ENCODE measurements at places on chromosomes 5 and 9.

DNA sequence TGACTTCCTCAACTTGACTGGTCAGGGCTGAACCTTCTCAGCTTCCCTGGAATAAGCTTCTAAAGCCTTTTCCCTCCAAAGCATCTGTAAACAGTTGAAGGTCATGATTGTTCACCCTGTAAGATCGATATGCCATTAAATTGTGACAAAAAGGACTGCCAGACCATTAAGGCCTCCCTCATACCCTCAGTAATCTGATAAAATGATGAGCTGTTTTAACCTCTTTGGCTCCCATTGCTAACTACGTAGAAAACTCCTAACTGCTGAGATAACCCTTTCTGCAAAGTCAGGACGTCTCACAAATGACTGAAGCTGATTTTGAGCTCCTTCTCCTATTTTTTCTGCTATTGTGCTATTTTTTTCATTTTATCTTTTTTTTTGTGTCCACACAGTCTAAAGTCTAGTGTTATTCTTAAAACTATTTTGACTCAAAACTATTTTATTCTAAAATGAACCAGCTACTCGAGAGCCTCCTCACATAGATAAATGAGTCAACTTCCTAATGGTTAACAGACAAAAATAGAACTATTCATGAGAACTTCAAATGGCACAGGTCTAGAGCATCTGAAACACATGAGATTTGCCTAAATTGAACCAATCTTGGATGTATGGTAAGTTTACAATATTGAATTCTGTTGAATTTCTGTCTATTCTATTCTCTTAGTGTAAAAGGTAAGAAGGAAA, 395.6 kb upstream of the TLE4 start:
- DNase-seq = no peak

DNA sequence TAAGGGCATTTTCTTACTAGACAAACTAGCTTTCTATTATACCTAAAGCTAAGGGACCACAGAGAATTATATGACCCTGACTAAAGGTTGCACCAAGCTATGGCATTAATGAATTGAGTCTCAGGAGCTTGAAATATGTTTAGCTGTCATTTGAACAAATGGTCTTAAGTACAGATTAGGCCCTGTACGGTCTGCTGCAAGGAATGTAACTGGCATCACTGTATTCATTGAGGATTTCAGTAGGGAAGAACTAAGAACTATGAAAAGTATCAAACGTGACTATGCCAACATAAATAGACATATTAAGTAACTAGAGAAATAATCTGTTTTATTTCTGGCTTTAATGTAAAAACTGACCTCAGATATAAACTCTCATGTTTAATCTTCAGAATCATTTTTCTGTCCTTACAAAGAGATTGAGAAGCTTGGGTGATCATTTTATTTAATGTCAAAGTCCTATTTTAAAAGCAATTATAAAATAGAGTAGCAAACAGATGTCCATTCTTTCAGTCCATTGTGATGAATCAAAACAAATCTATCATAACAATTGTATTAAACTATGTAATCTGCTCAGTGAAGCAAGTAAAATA, 845.9 kb downstream of the MAT2B start:
- no peak for DNase-seq

DNA sequence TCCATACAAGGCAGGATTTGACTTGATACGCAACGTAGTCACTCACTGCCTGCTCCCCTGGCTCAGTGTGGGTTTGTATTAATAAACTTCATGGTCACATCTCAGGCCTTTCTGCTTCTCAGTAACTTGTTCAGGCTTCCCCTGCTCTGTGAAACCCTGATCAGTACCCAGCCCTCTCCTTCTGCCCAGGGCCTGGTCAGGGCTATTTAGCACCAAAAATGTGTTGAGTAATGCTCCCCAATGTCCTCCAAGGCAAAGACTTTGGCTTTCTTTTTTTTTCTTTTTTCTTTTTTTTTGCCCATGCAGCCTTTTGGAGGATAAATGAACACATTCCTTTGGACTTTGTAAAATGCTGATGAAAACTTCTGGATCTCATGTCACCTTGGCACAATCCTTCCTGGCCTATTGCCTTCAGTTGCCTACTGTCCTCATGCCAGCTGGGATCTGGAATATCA, 399.2 kb upstream of the KLF4 start:
- DNase-seq = no peak

GRCh38 chr5:148268566-148268965, at the start of gene SPINK13:
Gene SPINK13 (plus strand): TSS chr5:148268794. CDS start chr5:148270073, 1,279 bp downstream.
- DNase-seq = no peak

- peak; percentile 80 for DNase-seq
Measured at GRCh38 chr9:69324549-69325401, at the start of gene ENTREP1. Gene ENTREP1 (plus strand): TSS chr9:69325215. CDS start chr9:69325310, 95 bp downstream.

DNA sequence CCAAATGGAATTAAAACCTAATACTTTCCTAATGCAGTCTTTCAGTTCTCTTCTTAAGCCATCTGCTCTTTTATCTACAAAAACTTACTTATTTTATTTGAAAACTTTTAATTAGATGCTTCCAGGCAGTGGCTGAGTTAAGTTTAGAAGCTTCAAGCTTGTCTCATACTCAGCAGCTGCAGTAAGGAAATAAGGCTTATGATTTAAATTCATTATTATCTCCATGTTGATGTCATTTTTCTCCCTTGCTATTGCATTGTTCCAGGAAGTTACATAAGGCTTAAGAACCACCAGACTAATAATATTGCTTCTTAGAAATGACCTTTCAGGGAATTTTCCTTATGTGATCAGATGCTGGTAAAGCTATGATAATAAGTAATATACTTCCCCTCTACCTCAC, 119.6 kb downstream of the PPP2R2B start:
- DNase-seq = no peak

- DNase-seq = no peak
Measured at GRCh38 chr5:116763987-116764866, 189.6 kb upstream of the SEMA6A start.

DNA sequence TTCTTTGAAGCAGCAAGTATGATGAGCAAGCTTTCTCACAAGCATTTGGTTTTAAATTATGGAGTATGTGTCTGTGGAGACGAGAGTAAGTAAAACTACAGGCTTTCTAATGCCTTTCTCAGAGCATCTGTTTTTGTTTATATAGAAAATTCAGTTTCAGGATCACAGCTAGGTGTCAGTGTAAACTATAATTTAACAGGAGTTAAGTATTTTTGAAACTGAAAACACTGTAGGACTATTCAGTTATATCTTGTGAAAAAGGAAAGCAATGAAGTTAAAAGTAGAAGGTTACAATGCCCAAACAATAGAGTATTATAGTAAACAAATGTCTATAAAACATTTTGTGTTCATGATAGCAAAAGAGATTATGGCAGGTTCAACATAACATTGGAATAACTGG, 88.6 kb downstream of the JAK2 start:
- DNase-seq = no peak

- peak; percentile 50 for DNase-seq
Measured at GRCh38 chr5:14809369-14810155, 62.0 kb downstream of the ANKH start.

DNA sequence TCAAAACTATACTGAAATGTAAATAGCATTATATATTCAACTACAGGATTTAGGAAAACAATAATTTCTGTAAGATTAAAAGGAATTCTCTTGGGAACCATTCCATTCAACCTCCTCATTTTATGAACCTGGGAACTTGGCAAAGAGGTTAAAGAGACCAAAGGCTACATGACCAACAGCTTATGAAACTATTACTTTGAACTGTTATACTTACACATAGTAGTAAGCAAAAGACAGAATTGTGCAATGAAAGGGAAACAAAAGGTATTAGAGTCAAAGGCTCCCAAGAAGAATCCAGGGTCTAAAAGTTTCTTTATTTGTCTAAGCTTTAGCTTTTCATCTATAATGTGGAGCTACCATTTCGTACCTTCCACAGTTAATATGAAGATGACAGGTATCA, 7.2 kb downstream of the C9orf72 start:
- no peak for DNase-seq

- DNase-seq = no peak
Measured at GRCh38 chr5:13866792-13867191, 77.7 kb downstream of the DNAH5 start.

DNA sequence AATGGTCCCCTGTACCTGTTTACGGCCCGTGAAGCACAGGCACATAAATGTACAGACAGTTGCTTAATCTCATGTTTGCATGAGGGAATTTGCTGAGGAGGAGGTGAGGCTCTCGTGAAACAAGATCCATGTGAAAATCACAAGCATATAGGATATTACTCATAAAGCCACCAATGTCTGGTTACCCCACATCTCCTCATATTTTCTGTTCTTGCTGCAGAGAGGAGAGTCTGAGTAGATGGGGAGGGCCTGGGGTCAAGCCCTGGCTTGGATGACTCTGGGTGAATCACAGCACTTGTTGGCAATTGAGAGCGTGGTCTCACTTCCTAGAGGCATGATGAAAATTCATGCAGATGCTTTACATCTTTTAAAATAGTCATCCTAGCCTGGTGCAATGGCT, 975 bp downstream of the AGXT2 start:
- no peak for DNase-seq

DNA sequence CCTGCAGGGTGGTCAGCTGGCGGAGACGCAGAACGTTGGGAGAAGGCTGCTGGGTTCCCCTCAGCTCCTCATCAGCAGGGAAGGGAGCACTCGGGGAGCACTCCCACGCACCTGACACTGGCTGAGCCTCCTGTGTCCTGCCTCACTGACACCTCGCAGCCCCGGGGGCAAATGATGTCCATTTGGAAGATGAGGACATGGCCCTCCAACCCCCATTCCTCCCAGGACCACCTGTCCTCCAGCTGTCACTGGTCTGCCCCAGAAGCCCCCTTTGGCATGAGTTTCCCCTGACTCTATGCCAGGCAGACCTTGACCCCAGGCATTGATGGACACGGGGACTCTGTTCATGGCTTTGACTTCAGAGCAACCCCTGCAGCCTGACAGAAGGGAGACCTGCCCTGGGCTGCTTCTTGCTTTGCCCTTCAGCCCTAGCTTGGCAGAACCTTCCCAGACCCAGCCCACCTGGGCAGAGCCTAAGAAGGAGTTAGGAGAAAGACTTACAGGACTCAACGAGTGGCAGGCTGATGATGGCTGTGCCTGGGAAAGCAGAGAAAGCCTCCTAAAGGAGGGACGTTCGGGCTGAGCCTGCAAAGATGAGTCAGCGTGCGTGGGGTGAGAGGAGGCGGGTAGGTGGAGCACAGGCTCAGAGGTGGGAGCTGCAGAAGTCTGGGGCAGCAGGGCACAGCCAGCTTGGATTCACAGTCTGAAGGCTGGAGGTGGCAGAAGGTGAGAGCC, 90.6 kb downstream of the LMX1B start:
- peak; percentile 53 for DNase-seq

GRCh38 chr5:457195-457961, 14.4 kb downstream of the EXOC3 start:
- peak; percentile 45 for DNase-seq

- DNase-seq = no peak
Measured at GRCh38 chr9:6383551-6384225, 29.3 kb upstream of the UHRF2 start.

DNA sequence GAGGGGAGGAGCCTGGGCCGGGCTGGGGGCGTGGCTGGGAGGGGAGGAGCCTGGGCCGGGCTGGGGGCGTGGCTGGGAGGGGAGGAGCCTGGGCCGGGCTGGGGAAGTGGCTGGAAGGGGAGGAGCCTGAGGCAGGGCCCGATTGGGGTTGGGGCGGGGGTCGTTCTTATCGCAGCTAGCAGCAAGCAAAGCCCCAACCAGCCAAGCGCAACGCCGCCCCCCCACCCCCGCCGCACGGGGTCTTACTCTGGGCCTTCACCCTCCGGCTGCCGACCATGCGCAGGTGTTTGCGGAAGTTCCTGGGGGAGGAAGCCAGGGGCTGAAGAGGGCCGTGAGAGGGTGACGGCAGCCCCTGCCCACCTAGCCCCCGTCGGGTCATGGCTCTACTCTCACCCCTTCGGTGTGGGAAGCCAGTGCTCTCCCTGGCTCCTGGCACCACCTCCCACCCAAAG, 5.0 kb downstream of the NSMF start:
- peak; percentile 56 for DNase-seq

GRCh38 chr9:83012922-83013838, 49.8 kb downstream of the RASEF start:
- DNase-seq = no peak

DNA sequence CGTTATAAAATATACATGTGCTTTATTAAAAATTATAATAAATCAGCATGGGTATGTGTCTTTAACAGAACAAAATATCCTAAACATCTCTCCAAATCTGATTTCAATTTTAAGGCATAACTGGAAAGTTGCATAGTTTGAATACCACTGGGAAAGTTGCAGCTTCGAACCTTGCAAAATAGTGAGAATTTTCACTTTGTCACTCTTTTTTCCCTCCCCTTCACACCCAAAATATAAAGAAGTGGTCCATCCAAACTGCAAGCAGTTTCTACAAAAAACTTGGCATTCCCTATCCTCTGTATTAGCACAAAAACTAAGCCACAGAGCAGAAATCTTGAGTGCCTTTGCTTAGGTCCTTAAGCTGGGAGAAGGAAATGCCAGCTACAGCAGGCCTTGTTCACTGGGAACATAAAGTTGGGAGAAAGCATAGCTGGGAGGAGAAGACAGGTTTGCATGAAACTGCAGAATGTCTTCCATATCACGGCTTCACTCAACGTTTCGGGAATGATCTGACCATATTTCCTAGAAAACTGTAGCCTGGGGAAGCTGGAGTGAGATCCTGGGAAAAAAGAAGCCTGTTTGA, 400.3 kb downstream of the EBF1 start:
- no peak for DNase-seq

- DNase-seq = no peak
Measured at GRCh38 chr5:62779010-62779422, 200.4 kb downstream of the LRRC70 start.

DNA sequence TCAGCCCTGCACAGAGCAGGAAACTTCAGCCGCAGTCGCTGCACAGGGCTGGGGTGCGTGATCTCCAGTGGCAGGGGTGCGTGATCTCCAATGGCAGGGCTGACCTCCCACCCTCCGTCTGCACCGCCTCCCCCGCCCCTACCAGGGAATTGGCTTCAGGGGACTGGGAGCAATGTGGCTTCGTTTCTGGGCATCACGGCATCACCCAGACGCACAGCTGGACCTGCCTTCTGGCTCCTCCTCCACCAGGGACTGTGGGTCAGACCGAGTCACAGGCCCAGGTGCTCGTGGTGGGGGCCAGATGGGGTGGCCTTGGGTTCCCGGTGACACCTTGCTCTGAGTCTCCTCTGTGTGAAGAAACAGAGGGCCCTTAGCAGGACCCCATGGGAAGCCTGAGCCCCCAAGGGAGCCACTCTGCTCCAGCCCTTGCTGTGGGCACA, 51.1 kb downstream of the AHRR start:
- peak; percentile 13 for DNase-seq

DNA sequence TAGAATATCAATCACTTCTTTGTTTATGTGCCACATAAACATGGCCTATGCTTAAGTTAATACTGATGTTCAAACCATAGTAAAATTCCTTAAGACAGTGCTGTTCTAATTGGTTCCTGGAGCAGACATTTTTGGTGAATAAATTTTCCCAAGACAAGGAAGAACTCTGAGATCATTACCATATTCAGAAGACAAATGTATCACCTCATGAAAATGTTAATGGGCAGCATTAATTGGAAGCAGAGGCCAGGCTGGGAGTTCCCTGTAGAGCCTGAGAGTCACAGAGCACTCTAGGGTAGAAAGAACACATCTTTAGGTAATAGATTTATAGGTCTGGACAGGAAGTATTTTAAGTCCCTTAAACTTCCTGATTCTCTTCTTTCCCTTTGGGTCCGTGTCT, 240.2 kb downstream of the MAN2A1 start:
- no peak for DNase-seq

GRCh38 chr5:140041099-140041491, 2.0 kb downstream of the NRG2 start:
- no peak for DNase-seq

GRCh38 chr9:86263876-86264275, 4.4 kb upstream of the C9orf153 start:
- DNase-seq = no peak

Measured in breast epithelium (tissue), 4 donors.